ENCODE measurements at places on chromosomes 1 and 21.
A peak's percentile ranks its signal among the peaks of the same experiment; 100 is the strongest.

DNA sequence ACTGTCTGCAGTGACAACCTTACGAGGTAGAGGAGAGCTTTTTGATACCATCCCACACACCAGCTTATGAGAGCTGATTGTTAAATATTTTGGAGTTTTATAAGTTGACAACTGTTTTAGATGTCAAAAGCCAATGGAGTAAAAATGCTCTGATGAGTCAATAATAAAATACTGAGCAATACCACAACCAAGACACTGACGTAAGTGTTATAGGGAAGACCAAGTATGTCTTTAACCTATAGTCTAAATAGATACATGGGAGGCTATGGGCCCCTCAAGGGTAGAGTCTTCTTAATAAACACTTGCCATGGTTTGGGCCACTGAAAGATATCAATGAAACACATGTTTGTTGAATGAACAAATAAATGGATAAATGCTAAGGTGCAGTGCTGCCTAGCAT is 49.2 kb downstream of the DUSP10 start:
- no peak for DNase-seq

- no peak for DNase-seq
These were observed 76.6 kb upstream of the KIAA0040 start for GRCh38 chr1:175269151-175269550.

- DNase-seq, result no peak
These were observed 356.4 kb downstream of the PTPRU start for GRCh38 chr1:29592731-29593130.

GRCh38 chr1:183926983-183927382 is 110.5 kb downstream of the COLGALT2 start:
- DNase-seq, result no peak

DNA sequence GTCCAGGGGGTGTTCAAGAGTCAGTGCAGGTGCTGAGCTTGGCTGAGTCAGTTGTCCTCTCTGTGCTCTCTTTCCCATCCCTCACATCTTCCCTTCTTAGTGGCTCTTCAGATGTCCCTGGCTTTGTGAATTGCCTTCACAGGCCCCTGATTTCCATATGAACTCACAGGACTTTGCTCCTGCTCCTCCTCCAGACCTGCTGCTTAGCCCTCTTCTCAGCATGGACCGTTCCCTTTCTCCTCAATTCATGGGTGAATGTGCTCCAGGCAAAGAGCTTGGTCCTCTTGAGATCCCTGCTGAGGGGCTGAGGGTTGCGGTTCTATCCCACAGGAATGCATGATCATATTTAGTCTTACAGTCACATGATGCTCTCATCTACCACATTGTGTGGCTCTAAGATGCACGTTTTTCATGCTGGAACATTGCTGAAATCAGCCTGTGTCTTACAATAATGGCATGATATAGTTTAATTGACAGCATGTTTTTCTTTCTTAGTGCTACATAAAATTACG is 30.5 kb downstream of the CACNA1E start:
- no peak for DNase-seq

GRCh38 chr1:235831148-235831547 is 35.6 kb downstream of the LYST start:
- DNase-seq, result no peak

GRCh38 chr1:55179177-55179835 is 35.9 kb downstream of the USP24 start:
- DNase-seq, result no peak

DNA sequence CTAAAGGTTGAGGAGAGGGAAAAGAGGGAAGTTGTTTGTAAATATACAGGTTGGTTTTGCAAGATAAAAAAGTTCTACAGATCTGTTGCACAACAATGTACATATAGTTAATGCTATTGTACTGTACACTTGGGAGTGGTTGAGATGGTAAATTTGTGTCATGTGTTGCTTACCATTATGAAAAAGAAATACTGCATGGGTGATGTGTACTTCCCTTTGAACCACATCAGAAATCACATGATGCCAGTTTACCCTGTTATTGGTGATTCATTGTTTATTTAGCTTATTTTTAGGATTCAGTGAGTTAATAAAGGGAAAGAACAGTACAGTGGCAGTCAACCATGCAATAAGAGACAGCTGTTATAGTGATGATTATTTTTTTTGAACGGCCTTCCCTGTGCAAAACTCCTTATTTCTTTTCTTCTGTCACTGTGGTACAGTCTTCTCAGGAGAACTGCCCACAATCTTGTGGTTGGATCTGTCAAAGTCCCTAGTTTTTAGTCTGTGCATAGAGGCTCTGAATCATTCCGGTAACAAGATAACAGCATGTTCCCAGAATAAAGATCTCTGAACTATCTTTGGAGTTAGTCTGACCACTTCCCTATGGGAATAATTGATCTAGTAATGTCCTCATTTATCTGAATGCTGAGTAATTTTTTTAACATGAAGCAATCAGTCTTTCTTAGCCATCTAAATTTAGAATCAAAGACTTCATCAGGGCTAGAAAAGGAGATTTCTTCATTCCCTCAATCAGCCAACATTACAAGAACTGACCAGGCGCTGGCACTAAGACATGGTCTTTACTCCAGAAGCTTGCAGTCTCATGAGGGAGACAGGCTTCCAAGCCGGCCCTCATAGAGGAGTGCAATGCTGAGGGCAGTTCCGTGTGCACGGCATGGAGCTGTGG is 84.2 kb downstream of the SH3GLB1 start:
- DNase-seq, result peak; percentile 60

DNA sequence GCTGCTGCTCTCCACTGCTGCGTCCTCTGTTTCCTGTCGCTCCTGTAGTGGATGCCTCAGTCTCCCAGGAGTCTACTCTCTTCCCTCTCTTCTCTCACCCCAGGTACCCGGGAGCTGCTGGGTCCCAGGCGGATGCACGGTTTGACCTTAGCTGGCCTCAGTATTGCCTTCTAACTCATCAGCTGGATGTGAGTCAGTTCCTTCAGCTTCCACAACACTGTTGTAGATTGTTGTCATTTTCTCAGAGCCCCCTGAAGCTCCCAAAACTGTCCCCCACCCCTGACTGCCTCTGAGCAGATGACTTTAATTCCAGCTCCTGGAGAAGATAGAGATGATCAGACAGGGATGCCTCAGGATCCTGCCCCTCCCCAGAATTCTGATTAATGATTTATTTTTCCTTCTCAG is 7.2 kb downstream of the CNIH3 start:
- no peak for DNase-seq

GRCh38 chr1:183073320-183073719 is 50.1 kb downstream of the LAMC1 start:
- DNase-seq, result no peak

DNA sequence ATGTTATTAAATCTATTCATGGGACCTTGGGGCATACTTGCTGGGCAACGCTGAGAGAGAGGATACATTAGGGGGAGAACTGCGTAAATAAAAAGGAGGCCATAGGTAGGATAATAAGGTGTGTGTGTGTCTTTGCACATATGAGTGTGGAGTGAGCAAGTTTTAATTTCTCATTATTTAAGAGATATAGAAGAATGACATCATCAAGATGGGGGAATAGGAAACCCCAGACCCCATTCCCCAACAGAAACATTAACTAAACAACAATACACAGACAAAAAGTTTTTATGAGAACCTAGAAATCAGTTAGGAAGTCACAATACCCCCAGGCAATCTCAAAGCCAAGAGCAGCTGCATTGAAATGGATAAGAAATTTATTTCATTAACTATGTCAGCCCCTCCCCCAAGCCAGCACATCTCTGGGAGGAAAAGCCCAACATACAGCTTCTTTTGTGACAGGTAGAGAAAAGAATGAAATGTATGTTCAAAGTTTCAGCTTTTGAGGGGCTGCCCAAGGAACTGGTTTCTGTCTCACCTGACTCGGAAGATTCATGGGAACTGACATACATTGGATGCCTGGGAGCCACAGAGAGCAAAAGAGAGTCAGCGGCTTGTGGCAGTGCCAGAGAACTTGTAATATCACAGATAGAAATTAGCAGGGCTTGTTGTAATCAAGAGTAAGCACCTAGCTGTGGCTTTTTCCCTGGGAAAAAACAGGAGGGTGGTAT is 234.3 kb upstream of the NFIA start:
- no peak for DNase-seq

GRCh38 chr1:51799372-51799771 is 79.2 kb downstream of the NRDC start:
- DNase-seq, result no peak

DNA sequence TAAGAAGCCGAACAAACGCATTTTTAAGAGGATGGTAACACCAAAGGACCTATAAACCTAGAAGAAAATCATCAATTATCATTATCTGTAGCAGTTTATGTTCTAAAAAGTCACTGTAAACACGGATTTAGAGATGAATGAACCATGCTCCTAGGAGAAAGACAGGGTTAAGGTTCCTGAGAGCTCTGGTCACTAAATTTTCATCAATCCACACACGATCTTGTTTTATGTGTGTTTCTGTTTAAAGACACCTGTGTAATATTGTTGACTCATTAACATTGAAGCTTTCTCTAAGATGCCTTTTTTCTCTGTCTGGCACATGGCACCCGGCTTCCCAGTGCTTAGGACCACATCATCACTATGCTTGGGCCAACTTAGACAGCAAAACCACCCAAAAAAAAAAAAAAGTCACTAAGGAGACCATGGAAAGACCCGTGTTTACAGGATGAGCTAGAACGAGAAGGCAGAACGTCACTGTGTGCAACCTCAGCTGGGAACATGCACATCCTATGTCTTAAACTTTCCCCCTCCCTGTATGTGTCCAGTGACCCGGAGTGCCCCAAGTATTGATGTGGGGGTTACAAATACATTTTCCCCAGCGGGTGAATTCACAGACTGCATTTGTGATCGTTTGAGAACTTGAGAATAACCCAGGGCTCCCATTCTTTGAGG is 55.8 kb upstream of the PDE9A start:
- no peak for DNase-seq

DNA sequence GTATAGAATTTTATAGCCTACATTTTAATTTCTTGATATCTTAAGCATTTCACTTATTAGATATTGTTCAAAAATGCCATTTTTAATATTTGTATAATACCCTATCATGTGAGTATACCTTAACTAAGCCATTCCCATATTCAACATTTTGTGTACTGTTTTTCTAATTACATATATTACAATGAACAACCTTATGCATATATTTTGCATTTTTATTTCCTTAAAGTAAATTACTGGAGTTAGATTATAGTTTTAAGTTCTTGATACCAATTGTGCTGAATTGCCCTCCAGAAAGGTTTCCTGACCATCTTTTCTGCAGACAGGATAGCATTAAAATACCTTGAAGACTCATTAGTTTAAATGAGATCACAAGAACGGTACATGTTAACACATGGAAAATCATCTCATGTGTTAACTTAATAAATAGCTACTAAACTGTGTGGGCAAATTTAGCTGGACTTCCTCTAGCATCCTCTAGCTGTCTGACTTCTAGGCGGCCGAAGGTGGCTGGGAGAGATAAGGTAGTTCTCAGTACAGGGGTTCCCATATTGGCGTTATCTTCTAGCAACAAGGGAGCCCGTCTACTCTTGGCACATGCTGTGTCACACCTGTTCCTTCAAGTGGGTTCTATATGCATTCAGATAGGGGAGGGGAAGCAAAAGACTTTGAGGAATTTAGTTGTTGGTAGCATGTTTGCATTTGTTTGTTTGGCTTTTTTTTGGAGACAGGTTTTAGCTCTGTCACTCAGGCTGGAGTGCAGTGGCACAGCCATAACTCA is 8.9 kb downstream of the DCLRE1B start:
- no peak for DNase-seq

- DNase-seq, result no peak
These were observed 75.9 kb downstream of the DHRS3 start for GRCh38 chr1:12542138-12542465.

DNA sequence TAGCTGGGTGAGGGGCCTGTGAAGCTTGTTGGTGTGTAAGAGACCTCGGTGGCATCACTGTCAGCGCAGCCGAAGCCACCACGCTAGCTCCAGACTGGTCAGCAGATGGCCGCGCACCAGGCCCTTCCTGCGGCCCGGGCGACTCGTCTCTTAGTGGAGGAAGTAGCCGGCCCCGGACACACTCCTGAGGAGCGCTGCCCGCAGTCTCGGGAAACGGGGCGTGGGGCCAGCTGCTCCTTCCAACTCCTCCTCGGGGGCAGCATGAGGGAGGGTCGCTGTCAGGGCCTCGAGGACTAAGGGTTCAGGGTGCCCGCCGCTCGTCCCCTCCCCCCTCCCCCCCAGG is 20.4 kb downstream of the H3-3A start:
- DNase-seq, result no peak

DNA sequence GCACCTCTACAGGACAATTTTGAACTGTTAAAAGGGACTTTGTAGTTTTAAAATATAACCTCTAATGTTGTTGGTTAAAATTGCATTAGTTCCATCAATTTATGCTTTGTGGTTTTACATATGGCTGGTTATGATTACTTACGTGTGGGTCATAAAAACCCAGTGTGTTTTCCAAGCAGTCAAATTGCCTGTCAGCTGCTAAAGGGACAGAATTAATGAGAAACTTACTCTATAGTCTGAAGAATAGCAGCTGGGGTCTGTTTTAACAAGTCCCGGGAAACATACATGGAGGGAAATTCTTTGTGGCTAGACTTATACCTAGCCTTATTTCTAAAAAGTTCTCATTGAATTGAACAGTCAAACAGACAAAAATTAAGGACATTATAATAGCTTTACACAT is 820.9 kb upstream of the ADGRL4 start:
- no peak for DNase-seq

DNA sequence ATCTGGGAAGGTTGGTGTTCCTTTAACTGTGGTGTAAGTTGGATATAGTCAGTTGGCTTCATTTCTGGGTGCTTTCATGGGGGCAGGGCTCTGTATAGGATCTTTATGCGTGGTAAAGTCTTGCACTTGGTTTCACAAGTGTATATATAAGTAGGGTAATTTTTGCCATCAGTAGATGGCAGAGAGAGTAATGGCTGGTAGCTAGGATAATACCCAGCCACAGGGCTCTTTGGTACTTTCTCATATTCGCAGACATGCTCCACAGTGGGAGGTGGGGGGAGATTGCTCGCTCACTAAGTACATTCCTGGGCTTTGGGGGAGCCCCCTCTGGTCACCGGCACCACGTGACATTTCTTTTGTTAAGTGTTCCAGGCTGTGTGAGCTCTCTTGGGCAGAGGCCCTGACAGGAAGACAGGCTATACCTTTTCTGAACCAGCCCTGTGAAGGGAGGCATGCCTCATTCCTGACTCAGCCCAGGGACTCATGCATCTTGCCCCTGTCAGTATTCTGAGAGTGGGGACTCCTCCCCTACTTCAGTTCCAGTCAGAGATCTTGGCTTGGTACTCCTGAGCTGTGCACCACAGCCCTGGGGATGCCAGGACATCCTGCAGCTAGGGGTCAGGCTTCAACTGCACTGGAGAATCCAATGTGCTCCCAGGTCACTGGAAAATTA is 37.6 kb downstream of the FCRL2 start:
- no peak for DNase-seq

GRCh38 chr1:193552274-193552673 is 365.9 kb upstream of the B3GALT2 start:
- no peak for DNase-seq

- no peak for DNase-seq
These were observed 425.0 kb upstream of the VAMP3 start for GRCh38 chr1:7346070-7346596.
